Urinary bladder (tissue), 4 donors: ENCODE measurements at places on chromosomes 6 and 20. TPM values are rescaled to one million over a fixed set of nuclear protein-coding genes. Genes with fewer than 3 reads are reported as not detected.

TUBB gene
- total RNA-seq, result 376 TPM

ATRN gene
- 37.6 TPM for total RNA-seq

OR2H2 gene
- not detected for total RNA-seq

CRISP3 gene
- 31.8 TPM for total RNA-seq

LY6G6F gene
- not detected for total RNA-seq

PCSK2 gene
- total RNA-seq, result 1.5 TPM

NELFE gene
- 39.8 TPM for total RNA-seq
